ENCODE measurements at places on chromosomes 1 and 21.
A peak's percentile ranks its signal among the peaks of the same experiment; 100 is the strongest.

- no peak for DNase-seq
These were observed 580 bp downstream of the INKA2 start for GRCh38 chr1:111738436-111739193.

GRCh38 chr21:46356005-46356338 is 32.0 kb downstream of the PCNT start:
- no peak for DNase-seq

- no peak for DNase-seq
These were observed 672 bp downstream of the ARMH1 start for GRCh38 chr1:44675186-44675585.

DNA sequence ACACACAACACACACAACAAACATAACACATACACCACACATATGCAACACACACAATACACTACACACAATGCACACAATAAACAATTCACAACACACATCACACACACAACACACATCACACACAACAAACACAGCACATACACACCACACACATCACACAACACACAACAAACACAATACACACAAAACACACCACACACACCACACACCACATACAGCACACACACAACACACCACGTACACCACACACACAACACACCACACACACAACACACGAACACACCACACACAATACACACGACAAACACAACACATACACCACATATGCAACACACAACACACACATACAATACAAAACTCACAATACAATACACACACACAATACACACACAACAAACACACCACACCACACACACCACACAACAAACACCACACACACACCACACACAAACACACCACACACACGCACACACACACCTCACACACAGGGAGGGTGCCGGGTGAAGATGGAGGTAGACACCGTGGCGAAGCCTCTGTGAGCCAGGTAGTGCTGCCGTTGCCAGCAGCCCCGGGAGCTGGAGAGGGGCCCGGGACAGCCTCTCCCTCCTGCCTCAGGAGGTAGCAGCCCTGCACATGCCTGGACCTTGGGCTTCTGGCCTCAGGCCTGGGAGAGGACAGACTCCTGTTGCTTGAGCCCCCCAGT is 30.4 kb upstream of the C1orf174 start:
- no peak for DNase-seq

DNA sequence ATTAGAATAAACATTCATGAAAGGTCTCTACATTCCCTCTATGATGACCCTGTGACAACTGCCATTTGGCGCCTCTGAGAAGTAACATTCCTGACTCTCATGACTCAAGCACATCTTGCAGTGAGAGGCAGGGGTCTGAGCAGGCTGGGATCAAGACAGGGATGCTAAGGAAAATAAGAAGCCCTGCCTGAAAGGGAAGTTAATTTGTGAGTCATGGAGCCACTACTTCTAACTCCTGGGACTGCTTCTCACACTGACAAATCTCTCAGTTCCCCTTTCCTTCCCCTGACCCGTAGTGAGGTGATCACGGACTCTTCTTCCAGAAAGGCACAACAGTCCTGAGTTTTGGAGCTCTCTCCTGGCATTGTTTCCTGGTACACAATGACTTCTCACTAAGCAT is 231.9 kb downstream of the TNR start:
- DNase-seq = no peak

- DNase-seq = no peak
These were observed 466.2 kb downstream of the CAMTA1 start for GRCh38 chr1:7251454-7251800.

DNA sequence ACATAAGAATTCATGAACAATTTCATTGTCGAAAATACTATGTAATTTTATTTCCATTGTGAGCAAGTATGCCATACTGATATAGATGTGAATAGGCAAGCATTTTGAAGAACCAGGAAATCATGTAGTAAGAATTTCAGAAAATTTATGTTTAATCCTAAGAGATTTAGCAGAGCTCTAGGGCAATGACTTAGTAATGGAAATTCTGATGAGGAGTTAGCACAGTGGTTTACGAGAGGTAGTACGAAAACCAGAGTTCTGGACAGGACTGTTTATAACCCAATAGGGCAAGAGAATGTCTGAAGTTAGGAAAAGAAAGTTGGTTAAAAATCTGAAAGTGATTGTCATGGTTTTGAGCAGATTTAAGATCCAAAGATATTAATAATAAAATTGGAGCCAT is 439.6 kb upstream of the DEPDC1 start:
- DNase-seq = no peak

DNA sequence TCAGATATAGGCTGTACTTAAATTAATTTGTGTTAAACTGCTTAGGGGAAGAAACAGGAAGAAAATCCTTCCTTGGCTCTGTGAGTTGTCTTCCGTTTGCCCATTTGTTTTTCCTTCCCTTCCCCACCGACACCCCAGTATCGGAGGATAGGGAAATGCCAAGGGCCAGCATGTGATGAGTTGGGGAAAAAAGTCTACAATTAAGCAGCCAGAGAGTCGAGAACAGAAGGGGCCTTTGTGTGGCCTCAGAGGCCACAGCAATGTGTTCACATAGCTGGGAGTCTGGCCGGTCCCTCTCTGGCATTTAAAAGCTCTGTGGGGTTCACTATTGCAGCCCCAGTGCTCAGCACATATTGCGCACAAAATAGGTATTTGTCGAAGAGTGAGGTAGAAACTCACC is 489.3 kb downstream of the MATN1 start:
- DNase-seq = no peak

DNA sequence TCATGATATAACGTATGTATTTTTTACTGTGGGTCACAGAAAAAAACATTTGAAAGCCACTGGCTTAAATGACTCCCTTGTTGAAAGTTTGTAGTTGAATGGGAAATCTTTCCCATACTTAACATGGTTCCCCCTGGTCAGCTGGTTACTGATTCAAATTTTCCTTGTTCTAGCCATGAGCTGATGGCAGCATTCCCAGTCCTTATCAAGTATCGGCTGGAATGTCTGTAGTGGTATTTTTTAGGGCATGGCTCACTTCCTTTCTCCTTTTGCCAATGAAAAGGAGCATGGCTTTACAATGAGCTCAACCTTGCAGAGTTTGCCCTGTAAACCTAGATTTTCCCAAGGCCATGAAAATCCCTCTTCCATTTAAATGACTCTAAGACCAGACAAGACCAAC is 55.7 kb downstream of the GIPC2 start:
- DNase-seq = peak; percentile 49

- DNase-seq = no peak
These were observed 2.5 kb upstream of the RCSD1 start for GRCh38 chr1:167627615-167627864.

DNA sequence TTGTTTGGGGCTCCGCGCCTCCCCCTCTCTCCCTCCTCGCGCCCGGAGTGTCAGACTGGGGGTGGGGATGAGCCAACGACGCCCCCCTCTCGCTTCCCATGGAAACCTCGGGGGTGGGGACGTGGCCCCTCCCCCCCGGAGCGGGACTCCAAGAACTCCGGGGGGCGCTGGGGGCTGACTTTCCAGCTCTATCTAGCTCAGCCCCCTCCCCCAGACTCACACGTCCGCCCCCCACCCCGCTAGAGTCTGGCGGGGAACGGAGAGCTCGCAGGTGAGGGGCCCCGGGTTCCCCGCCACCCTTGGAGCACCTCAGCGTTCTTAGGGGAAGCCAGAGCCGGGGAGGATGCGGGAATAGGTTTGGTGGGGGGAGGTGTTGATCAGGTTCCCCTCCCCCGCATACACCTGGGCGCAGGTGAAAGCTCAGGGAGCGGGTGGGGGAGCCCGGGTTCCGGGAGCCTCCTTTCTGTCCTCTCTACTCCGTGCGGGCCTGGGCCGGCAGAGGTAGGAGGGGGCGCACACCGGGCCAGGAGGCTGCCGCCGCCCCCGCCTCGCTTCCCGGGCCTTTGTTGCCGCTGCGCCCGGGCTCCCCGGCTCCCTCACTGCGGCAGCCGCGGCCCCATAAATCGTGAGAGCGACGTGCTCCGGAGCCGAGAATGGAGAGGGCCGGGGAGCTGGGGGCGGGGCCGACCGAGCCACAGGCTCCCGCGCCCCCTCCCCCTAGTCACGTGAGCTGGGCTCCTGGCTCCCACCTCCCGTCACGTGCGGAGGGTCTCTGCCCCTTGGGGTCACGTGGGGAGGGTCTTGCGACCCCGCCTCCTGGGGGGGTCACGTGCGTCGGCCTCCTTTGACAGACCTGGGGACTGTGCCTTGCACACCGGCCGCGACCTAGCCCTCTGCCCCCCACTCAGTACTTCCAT is 1.9 kb downstream of the EFNA3 start:
- no peak for DNase-seq

DNA sequence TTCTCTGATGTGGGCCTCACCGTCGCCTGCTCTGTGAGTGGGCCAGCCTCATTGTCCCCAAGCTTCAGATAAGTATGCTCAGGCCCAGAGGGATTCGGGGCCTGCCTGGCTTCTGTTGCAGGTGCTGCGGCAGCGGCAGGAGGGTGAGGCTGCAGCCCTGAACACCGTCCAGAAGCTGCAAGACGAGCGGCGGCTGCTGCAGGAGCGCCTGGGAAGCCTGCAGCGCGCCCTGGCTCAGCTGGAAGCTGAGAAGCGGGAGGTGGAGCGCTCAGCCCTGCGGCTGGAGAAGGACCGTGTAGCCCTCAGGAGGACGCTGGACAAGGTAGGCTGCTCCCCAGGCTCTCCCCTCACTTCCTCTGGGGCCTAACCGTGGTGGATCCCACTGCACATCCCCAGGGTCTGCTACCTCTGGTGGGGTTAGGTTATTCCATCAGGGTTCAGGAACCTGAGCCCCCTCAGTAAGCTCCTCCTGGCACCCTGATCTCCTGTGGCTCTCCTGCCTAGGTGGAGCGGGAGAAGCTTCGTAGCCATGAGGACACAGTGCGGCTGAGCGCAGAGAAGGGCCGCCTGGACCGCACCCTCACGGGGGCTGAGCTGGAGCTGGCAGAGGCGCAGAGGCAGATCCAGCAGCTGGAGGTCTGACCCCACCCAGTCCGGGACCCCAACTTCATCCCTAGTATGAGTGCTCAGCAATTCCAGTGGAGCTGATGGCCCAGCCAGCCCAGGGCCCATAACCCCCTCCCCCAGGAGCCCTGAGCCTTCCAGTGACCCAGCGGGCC is 10.1 kb downstream of the MFAP2 start:
- DNase-seq = no peak

- no peak for DNase-seq
These were observed 352.3 kb upstream of the B3GALT2 start for GRCh38 chr1:193538680-193539079.

DNA sequence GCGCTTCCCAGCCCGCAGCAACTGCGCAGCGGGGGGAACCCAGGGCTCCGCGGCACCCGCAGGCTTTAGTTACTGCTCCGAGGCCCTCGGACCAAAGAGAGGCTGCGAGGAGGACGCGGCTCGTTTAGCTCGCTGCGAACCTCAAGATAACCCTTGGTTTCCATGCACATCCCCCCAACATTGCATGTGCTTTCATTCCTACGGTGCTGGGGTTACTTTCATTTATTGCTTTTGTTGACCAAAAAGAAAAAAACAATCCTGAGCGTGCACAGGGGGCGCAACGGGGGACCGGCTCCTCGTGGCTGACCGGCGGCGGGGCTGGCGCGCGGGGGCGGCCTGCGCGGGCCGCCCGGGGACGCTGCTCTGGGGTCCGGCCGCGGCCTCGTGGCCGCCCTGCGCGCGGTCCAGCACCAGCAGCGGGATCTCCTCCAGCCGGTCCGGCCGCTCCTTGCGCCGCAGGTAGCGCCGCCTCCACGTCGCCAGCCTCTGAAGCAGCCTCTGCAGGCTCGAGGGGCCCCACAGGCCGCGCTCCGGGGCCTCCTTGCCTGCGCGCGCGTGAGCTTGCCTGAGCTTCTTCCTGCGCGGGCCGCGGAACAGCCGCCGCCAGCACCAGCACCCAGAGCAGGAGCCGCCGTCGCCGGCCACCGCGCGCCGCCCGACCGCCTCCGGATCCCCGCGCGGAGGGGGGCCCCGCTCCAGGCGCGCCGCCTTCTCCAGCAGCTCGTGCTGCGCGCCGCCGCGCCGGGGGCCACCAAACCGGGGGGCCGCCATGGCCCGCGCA is 77.4 kb downstream of the DESI2 start:
- no peak for DNase-seq

GRCh38 chr1:67683766-67684525 is 1.1 kb upstream of the GADD45A start:
- DNase-seq = no peak

DNA sequence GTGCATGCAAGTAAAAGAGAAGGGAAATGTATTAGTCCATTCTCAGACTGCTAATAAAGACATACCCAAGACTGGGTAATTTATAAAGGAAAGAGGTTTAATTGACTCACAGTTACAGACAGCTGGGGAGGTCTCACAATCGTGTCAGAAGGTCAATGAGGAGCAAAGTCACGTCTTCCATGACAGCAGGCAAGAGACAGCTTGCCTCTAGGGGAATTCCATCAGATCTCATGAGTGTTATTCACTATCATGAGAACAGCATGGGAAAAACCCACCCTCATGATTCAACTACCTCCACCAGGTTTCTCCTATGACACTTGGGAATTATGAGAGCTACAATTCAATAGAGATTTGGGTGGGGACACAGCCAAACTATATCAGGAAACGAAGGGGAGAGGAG is 8.1 kb downstream of the KRTAP21-3 start:
- no peak for DNase-seq

- no peak for DNase-seq
These were observed 51.1 kb upstream of the LDLRAP1 start for GRCh38 chr1:25492323-25492722.

DNA sequence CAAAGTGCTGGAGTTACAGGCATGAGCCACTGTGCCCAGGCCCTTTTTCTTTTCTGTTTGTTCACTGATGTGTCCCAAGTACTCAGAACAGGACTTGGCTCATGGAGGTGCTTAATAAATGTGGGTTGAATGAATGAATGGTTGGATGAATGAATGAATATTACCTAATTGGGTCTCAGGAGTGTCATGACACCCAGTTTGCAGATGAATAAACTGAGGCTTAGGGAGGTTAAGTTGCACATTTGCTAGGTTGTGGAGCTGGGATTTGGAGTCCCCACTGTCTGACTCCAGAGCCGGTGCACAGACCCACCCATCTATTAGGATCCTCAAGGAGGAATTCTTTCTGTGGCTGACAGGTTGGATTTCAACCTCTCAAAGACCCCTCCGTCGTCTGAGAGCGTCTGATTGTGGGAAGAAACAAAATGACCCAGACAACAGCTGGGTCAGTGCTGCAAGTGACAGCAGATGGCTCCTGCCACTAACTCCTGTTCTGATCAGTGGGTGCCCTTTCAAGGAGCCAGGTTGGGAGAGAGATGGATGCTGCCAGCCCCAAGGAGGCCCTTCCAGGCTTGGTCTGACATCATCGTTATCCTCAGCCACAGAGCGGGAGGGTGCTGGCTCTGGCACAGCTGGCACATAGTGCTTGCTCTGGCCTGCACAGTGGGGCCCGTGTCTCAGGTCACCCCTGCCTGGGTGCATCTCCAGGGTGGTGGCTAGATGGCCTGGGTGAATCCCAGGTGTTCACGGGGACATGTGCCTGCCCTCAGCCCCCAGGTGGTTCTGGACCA is 24.2 kb downstream of the ARHGEF10L start:
- DNase-seq = peak; percentile 39

- DNase-seq = no peak
These were observed 30.2 kb downstream of the RUNX3 start for GRCh38 chr1:24899581-24900485.

DNA sequence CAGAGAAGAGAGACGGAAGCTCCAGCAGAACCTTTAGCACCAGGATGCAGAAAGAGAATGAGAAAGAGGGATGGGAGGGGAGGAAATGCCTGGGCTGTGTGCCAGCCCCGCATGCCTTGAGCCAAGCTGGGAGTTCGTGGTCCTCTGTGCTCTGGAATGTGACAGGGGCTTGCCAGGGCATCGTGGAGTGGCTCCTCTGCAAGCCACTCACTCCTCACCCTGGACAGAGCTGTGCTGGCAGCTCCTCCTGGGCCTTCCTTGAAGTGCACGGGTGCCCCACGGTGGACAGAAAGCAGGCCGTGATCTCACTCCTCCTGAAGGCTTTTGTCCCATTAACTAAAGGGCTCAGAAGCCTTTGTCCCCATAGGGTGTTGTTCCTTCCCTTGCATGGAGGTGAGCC is 34.8 kb upstream of the PRELP start:
- no peak for DNase-seq

All from thoracic aorta (tissue), 2 donors.